ENCODE measurements at places on chromosomes 6 and 20.

GRCh38 chr20:43942201-43942590 is 27.5 kb downstream of the TOX2 start:
- DNase-seq: no peak

DNA sequence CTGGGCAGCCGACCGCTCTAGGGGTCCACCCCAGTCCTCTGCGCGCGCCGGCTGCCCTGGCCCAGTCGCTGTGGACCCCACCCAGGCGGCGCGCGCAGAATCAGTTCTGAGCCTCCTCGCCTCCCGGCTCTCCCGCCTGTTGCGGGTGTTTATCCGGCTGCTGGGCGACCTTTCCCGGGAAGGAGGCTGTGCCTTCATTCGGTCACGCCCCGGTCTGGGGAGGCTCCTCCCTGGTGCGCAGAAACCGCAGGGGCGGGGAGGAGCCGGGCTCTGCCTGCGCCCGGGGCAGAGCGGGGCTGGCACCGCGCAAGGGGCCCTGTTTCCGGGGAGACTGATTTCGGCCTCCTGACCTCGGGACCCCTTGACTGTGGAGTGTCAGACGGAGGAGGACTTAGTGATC is 80.8 kb upstream of the EYS start:
- peak; percentile 61 for DNase-seq

GRCh38 chr6:40349901-40350746 is 237.0 kb downstream of the LRFN2 start:
- no peak for DNase-seq

DNA sequence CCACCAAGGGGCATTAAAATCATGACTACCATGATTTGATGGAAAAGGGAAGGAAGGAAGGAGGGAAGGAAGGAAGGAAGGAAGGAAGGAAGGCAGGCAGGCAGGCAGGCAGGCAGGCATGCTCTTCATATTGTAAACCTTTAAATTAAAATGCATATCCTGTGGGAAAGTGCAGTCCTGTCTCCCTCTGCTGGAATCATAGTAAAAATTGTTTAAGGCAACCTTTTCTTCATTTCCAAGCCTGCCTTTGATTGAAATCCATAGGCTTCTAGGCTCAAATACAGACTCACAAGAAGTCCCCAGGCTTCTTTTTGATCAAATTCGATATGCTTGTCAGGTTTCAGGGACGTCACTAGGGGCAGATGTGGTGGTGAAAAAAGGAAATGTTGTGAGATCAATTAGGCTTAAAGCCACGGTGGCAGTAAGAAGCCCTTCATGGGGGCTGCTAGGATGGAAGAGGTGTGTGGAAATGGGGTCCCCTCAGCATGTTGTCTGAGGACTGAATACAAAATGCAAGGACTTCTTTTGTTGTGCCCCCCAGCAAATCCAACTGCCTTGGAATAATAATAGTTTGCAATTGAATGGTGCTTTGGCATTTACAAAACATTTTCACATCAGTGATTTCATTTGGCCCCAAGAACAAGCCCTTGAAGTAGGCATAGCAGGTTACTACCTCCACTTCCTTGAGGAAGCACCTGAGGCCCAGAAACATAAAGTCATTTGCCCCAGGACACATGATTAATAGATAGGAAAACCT is 25.6 kb upstream of the GABRR1 start:
- no peak for DNase-seq

- DNase-seq: no peak
These were observed 194.1 kb downstream of the PREX1 start for GRCh38 chr20:48633620-48634257.

DNA sequence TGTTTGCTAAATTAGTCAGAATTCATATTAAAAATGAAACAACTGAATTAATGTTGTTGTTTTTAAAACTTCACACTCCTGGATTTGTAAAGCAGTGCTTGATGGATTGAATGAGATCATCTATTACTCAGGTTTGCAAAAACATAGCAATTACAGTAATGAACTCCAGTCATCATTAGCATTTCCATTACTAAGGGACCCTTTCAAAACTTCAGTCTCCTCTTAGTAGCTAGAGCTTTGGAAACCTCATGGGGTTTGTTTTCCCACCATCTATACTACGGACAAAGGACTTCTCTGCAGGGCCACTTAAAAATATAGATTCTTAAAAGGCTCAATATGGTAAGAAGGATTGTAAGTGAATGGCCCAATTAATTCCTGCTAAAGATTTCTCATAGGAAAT is 209.9 kb upstream of the PRND start:
- DNase-seq: no peak

DNA sequence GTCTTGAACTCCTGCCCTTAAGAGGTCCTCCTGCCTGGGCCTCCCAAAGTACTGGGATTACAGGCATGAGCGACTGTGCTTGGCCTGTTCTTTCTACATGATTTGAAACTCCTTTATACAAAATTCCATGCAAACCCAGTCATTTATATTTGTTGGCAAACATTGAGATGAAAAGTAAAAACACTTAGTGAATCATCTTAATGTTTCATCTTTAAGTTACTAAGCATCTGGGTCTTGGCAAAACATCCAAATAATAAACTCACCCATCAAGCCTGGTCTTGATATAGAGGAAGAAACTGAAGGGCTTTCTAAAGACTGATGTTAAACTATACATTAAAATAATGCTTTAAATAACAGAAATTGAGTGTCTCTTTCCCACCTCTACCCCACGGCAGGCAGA is 95.1 kb downstream of the FUT9 start:
- no peak for DNase-seq

- DNase-seq: no peak
These were observed 844 bp upstream of the ABRACL start for GRCh38 chr6:139027620-139028182.

DNA sequence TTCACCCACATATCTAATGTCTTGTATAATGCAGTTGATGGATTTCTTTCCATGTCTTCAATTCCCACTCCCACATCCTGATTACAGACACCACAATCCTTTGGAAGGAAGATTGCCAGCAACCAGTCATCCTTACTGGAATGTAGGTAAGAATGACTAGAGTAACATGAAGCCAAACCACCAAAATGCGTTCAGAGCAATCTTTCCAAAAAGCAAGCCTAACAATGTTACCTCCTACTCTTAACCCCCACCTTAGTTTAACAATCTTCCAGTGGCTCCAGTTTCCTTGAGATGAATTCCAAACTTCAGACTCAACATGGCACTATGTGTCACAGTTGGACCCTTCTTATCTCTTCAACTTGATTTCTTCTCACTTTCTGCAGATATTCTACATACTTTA is 685.6 kb downstream of the DOK5 start:
- no peak for DNase-seq

- peak; percentile 79 for DNase-seq
These were observed 78.0 kb downstream of the PTPN1 start for GRCh38 chr20:50588034-50588736.

- no peak for DNase-seq
These were observed 247.0 kb downstream of the RIMS1 start for GRCh38 chr6:72133324-72133723.

- DNase-seq: no peak
These were observed 136.3 kb downstream of the ZMYND8 start for GRCh38 chr20:47220161-47220582.

DNA sequence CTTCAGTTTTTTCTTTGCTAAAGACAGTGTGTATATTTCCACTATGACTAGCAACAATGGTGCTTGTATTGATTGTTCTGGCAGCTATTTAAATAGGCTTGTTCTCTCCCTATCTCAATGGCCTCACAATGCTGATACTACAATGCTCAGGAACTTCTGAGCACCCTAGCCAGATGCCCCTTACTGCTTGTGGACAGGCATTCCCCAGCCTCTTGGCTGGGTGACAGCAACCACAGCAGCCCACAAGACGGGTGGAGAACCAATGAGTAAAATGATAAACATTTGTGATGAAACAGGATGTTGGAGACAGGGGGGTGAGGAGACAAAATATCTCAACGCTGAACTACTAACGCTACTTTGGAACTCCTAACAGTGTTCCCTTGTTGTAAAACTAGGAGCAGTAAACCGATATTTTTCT is 42.3 kb downstream of the HIVEP2 start:
- DNase-seq: peak; percentile 74

- no peak for DNase-seq
These were observed 810.2 kb downstream of the MAFB start for GRCh38 chr20:39878809-39879208.

DNA sequence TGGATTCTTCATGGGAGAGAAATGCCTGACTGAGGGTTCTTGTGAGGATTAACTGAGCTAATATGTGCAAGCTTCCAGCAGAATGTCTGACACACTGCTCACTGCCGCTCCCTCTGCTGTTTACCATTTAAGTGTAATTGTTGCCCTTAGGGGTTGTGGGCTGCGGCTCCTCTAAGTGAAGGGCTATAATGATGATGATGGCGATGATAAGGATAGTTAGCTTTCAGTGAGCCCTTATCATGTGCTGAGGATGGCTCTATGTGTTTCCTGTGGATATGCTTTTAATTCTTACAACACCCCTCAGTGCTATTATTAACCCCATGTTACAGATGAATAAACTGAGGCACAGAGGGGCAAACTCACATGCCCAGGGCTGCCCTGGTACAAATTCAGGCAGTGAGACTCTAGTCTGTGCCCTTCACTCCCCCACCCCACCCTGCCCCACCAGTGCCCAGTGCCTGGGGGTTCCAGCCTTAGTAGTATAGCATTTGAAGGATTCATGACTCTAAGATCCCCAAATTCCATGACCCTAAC is 33.4 kb downstream of the TGM2 start:
- DNase-seq: no peak

GRCh38 chr6:116925088-116925794 is 48.2 kb downstream of the RFX6 start:
- DNase-seq: no peak
